ENCODE measurements at places on chromosomes 6 and 20.

GRCh38 chr6:135983718-135984343 is 132.3 kb downstream of the PDE7B start:
- DNase-seq, result no peak

GRCh38 chr20:1673424-1673823 is 15.8 kb upstream of the SIRPG start:
- no peak for DNase-seq

DNA sequence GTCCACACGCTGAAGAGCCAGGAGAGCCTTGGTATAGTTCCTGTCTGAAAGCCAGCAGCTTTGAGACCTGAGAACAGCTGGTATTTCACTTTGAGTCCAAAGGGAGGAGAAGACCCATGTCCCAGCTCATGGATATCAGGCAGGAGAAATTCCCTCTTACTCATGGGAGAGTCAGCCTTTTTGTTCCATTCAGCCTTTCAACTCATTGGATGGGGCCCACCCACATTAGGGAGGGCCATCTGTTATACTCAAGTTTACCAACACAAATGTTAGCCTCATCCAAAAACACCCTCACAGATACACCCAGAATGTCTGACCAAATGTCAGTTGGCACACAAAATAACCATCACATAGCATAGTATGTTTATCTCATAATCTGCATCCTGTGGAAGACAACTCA is 80.1 kb downstream of the GMDS start:
- no peak for DNase-seq

- DNase-seq, result no peak
Measured at GRCh38 chr20:36109251-36109947, 45.1 kb upstream of the EPB41L1 start.

- DNase-seq, result no peak
Measured at GRCh38 chr20:38939686-38940085, 13.5 kb downstream of the FAM83D start.

- DNase-seq, result no peak
Measured at GRCh38 chr6:77425671-77426070, 37.6 kb downstream of the HTR1B start.

DNA sequence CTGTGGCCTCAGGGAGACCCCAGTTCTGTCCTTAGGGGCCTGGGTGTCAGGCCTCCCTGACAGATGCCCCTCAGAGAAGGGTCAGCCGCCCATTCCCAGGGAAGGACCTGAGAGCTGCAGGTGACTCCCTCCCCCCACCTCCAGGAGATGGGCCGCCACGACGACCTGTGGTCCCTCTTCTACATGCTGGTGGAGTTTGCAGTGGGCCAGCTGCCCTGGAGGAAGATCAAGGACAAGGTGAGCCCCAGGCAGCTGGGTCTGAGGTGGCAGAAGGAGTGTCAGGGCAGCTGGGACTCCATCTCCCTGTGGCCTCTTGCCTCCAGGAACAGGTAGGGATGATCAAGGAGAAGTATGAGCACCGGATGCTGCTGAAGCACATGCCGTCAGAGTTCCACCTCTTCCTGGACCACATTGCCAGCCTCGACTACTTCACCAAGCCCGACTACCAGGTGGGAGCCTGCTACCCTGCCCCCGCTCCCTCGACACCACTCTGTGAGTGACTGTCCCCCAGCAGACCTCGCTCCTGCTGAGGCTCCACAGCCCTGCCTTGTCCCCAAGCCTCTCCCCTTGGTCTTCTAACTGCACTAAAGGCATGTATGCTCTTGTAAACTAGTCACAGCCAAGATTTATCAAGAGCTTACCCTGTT is 12.2 kb downstream of the TTBK1 start:
- DNase-seq, result no peak

DNA sequence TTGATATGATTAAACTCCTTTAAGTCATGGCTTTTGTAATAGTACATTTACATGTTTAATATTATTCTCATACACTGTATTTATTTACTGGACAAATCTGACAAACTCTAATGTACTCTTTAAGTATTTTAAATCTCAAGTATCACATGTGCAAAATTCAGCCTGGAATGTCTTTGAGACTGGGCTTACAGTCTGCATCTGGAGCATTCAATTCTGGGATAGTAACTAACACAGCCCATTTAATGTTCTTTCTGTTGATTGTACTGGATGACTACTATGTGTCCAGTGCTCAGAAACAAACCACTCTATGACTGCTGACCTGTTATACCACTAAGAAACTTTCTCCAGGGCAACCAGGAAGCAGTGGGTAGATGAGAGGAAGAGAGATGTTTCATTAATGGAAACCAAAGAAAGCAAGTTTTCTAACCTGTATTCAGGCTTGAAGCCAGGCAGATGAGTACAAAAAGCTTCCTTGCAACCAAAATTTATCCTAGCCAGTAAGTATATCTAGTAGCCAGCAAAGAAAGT is 26.8 kb downstream of the FBXL4 start:
- no peak for DNase-seq

GRCh38 chr6:119814609-119815400 is 465.2 kb upstream of the MAN1A1 start:
- no peak for DNase-seq

DNA sequence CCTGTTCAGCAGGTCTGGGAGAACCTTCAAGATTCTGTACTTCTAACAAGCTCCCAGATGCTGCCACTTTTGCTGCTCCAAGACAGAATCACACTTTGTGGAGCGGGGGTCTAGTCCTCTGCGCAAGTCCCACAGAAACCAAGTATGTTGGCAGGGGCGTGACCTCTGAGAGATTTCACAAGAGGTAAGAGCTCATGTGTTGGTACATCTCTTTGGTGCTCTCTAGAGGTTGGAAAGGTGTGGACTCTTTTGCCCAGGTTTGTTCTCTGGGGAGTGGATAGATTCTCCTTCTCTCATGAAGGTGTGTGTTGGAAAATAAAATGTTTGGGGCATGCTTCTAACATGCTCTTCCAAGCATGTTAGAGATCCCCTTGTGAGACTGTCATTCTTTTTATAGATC is 340.9 kb upstream of the IRAK1BP1 start:
- no peak for DNase-seq

DNA sequence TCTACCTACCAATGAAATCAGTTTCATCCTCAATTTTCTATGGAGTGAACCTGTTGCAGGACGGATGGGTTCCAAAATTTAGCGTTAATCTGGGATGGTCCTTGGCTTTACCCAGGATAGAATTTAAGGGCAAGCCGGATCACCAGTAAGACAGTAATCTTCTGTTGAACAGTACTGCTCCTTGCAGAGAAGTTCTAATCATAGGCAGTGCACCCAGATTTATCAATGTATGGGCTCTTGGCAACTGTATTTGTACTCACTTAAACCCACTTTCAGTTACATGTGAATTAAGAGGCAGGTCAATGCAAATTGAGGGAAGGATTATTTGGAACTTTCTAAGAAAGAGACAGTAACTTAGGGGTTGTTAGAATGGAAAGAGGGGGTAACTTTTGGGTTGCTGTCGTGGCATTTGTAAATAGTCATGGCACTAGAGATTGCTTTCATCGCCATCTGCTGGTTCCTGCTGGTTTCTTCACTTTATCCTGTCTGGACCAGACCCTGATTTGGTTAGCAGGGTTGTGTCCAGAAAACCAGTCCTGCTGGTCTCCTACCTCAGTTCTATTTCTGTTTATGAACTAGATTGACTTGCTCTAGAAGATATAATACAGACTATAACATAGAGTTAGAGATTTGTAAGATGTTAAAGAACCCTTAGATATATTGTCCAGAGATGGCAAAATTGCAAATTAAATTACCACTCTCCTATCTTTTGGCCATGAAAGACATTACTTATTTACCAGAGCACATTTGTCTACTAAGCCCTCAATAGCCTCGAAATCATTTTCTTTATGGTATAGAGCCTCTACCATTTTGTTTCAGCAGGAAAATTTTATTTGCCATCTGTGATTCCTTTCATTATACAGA is 646.3 kb downstream of the UTRN start:
- DNase-seq, result no peak

GRCh38 chr6:84731401-84731800 is 33.0 kb downstream of the TBX18 start:
- DNase-seq, result no peak

DNA sequence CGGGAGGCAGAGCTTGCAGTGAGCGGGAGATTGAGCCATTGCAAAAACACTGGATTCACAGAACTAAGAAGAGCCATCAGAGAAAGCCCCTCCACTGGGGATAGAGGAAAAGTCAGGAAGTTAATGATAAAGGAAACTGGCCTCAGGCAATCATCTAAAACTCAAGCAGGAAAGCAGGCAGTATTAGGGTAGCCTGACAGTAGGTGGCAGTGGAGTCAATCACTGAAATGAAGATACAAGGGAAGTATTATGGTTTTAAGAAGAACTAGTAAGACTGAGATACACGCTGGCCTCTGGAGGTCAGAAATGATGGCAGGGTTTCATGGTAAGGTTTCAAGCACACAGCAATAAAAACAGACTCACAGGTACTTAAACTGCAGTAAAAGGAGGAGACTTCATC is 578.3 kb downstream of the HACE1 start:
- DNase-seq, result no peak

GRCh38 chr20:35699957-35700624 is 886 bp downstream of the ROMO1 start:
- DNase-seq, result no peak

DNA sequence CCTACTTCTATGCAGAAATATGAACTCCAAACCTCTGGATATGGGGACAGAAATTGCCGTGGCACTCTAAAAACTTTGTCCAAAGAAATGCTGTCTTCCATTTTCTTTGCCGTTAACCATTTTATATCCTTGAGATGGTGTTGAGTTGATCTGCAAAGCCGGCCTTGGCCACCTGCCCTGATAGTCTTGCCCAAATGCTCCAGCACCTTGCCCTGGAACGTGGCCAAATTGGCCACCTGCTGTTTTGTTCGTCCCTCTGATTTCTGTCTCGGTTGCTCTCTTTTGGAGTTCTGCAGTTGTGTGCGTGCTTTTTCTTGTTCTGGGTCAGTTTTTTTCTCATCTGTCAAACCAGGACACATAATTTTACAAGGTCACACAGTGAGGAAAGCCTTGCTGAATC is 239.7 kb upstream of the GMDS start:
- no peak for DNase-seq

GRCh38 chr6:135299256-135299655 is 118.1 kb downstream of the MYB start:
- no peak for DNase-seq

DNA sequence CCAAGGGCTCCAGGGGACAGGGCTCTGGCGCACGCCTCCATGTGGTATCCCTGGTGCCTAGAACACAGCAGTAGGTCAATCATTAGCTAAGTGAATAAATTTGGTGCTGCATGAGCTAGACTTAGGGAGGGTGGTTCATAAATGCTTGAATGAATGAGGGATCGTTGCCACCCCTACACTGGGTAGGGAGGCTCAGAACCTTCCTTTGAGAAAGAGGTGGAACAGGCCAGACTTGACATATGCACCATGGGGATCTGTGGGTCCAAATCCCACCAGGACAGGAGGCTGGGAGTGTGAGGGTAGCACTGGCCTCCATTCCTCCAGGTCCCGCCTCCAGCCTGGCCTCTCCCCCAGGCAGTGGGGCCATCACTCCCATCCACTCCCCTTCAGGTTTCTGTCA is 13.8 kb downstream of the TEAD3 start:
- DNase-seq, result no peak

- DNase-seq, result no peak
Measured at GRCh38 chr6:104969108-104969507, 12.2 kb downstream of the LIN28B start.

DNA sequence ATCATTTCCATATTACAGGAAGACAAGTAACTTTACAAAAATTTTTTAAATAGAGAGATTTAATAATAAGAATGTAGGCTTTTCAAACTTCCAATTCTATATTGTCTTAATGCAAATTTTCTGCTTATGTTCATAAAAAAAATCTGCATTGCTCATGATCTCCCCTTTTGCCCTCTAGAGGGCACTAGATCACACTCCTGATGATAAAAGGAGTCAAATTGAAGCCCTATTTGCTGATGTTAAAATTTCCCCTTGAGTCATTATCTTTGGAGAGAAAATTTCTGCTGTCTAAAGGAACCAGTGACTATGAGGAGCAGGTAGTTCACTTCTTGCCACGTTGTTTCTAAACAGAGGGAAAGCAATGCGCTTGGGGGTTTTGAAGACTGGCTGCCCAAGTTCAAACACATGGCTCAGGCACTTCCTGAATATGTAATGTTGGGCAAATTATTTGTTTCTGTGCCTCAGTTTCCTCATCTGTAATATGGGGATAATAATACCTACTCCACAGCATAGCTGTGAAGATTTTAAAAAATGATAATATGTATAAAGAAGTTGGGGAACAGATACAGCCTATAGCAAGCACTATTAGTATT is 874.2 kb downstream of the TFAP2A start:
- no peak for DNase-seq

GRCh38 chr6:46236752-46237151 is 66.0 kb upstream of the ENPP5 start:
- DNase-seq, result no peak

DNA sequence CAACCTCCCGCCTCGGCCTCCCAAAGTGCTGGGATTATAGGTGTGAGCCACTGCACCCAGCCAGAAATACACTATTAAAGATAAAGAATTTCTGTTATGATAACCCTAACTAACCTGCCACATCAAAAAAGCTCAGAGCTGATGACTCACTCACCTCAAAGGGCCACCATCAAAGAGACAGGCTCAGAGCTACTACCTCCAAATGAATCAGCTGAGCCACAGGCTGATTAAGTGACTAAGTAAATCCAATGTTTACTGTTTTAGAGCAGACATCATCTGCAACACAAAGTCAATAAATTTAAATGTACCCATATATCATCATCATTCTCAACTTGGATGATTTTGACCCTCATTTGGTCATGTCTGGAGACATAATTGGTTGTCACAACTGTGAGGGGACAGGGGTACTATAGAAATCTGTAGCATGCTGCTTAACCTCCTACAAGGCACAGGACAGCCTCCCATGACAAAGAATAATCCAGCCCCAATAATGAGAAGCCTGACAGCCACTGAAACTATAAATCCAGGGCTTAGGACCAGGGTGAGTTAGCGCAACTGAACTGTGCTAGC is 106.5 kb downstream of the ATP9A start:
- no peak for DNase-seq

DNA sequence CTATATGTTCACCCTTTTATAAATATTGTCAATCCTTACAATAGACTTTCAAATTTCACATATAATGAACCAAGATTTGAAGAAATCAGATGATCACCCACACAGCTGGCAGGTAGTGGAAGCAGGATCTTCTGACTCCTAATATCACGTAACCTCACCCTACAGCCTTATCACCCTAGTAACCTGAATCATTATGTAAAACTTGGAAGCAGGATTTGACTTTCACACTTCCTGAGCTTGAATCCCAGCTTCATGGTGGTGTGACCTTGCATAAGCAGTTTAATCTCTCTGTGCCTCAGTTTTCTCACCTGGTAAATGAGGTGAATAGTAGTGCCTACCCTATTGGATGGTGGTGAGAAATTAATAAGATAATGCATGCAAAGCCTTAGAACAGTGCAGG is 16.4 kb downstream of the SPTLC3 start:
- DNase-seq, result no peak

DNA sequence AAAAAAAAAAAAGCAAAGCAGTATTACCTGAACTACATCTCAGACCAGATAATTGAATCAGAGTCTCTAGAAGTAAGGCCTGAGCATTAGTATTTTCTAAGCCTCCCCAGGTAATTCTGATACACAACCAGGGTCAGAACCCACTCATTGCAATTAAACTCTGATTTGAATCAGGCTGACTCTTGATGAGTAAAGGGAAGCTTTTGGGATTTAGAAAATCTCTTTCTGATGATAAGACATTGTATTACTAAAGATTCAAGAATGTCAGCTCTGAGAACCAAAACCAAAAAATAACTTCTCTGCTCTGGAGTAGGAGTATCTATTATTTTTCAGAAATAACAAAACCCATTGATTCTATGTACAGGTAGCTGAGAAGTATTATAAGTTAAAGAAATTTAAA is 100.1 kb upstream of the COL21A1 start:
- no peak for DNase-seq

Measured in nucleus accumbens (tissue), 56 donors.